ENCODE measurements at places on chromosomes 6 and 20.

DNA sequence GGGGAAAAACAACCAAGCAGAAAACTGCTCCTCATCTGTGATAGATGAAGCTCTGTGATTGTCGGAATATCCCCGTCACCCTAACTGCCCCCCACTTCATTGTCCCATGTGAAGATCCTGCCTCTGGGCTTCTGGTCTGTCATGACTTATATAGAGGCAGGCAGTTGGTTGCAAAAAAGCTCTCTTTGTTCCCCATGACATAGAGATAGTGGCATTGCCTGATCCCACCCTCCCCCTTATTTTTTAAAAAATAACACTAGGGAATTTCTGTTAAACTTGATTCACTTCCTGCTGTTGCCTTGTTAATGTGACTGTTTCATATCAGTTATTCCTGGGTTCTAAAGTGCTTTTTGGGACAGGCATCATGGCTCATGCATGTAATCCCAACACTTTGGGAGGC lies 203.1 kb downstream of the JARID2 start:
- no peak for DNase-seq

DNA sequence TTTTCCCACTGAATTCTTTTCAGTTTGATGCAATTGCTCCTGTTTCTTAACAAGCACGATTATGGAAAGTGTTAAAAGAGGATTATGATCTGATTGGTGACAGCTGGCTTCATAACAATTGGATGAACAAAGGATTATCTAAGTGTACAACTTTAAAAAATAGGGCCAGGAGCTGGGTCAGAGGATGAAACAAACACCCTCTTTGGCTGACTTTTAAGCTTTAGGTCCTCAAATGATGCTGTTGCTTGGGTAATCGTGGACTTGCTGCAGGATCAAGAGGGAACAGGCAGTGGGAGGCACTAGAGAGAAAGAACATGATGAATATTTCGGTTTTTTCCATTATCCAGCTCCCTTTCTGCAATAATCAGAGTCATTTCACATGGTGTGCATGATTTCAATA lies 35.5 kb upstream of the TMX4 start:
- no peak for DNase-seq

DNA sequence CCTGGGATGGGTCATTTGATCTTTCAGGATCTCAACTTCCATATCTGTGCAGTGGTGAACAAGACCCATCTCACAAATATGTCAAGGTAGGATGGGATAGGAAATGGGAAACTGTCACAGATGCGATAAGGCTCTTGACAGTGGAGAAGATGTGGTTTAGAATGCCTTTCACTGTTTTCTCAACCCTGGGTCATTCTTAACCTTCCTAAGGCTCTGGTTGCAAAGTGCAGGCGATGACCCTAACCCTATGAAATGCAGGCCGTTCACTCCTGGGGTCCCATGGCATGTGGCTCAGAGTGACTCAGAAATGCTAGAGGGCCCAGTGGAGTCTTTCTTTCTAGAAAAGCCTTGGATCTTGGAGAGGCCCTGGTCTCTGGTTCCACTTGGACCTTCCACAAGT lies 61.7 kb downstream of the FOXA2 start:
- no peak for DNase-seq

DNA sequence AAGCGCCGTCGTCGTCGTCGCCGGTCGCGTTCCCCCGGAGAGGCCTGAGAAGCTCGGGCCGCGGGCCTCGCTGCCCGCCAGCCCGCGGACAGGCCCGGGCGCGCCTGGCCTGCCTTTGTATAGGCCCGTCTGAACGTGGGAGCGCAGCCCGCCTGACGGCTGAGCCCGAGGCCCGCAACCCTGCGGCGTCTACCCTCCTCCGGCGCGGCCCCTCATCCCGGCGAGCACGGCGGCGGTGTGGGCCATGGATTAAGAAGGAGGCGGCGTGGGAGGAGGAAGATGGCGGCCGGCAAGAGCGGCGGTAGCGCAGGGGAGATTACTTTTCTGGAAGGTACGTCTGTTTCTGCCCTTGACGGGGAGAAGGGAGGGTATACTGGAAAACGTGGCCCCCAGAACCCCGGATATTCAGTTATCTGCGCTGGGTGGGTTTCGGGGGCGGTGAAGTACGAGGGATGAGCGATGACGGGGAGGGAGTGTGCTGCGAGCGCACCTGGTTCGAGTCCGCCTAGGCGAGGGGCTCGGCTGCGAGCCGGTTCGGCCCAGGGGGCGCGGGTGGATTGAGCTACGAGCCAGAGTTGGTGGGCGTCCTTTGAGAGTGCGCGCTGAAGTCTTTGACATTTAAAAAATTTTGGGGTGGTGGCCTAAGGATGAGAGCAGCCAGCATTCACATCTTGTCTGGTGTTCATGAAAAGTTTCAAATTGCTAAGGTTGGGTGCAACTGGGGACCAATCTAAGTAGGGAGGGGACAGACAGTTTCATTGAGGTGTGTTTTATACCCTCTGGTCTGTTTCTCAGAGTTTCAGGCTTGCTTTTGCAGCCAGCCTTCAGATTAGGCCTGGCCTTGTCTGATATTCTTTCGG lies 796 bp downstream of the SENP6 start:
- DNase-seq: peak; percentile 82

DNA sequence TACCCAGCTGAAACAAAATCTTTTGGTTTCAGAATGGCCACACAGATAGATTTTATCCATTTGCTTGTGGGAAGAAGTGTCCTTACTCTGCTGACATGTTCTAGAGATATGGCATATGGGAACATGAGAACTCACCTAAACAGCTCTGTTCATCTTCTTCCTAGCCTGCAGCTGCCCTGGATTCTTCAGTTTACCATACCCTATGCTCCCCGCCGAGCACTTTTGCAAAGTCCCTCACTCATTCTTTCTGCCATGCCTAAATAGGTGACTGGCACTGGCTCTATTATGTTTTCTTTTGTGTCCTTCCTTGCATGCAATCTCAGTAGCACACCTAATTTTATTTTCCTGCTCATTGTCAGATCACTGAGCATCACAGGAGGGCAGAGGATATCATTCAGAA lies 293.7 kb upstream of the RSPO3 start:
- no peak for DNase-seq

DNA sequence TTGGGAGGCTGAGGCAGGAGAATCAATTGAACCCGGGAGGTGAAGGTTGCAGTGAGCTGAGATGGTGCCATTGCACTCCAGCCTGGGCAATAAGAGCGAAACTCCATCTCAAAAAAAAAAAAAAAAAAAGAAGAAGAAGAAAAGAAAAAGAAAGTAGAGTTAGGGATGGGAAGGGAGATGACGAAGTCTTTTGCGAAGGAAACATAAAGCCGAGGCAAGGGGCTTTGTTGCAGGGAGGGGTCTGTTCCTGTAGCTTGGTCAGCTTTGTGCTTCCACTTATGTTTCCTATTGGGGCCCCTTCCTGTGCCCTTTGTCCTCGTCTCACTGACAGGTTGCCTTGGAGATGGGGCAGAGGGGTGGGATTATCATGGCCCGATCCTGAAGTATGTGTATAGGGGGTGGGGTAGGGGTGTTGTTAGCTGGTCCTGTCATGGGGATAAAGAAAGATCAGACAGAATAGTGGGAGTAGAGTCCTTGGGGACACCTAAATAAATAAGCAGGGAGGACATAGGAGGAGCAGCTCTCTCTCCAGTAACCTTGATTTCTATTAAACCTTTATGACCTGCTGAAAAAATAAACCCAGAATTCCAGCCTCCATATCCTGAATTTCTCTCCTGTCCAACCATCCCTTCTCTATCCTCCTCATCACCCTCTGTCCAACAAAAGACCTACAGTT lies 1.1 kb upstream of the CLIC1 start:
- DNase-seq: no peak

DNA sequence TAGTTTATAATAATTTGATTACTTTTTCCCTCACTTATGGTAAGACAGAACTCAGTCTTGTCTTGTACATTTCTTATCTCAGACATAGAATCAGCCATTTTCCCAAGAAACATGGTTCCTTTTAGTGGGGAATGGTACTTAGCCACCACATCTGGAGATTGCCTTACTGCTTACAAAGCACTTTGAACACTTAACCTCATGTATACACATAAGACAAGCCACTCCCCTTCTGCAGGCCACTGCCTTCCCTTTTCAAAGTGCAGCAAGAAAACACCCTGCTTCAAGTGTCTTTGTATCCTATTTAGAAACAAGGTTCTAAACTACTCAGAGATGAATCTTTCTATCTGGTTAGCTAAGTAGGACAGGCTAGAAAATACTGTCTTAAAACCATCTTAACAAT lies 159.2 kb downstream of the UBE3D start:
- no peak for DNase-seq

DNA sequence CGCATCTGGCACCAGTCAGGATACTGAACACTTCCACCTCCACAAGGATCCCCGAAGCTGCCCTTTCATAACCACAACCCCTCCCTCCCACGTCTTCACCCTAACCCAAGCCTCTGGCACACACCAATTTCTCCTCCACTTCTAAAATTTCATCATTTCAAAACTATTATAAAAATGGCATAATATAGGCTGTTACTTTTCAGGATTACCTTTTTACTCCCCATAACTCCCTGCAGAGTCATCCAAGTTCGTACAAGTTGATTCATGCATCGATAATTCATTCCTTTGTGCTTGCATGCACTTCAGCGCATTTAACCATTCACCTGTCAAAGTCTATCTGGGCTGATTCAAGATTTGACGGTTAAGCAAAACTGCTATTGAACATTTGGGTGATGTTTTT lies 30.6 kb upstream of the LY86 start:
- DNase-seq: no peak

GRCh38 chr20:58568126-58568482 lies 52.9 kb upstream of the APCDD1L start:
- DNase-seq: no peak

- DNase-seq: peak; percentile 1
Measured at GRCh38 chr20:8562356-8562755, 430.3 kb downstream of the PLCB1 start.

DNA sequence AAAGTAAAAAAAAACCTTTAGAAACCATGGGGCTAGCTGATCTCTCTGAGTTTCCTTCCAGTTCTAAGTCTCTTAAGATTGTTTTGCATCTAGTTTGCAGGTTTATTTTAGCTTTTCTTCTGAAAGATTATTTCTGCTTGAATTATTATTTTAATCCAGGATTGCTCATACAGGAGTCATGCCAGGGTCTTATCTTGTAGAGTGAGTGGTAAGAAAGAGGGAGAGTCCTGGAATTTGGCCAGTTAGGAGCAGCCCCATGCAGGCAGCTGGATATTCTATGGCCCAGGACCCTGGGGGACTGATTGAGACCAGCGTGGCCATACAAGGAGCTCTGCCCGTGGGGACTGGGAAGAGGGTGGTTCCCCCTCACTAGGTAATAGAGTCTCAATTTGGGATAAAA lies 178.9 kb upstream of the HEY2 start:
- DNase-seq: no peak

GRCh38 chr20:59071216-59071615 lies 28.6 kb upstream of the PRELID3B start:
- no peak for DNase-seq

DNA sequence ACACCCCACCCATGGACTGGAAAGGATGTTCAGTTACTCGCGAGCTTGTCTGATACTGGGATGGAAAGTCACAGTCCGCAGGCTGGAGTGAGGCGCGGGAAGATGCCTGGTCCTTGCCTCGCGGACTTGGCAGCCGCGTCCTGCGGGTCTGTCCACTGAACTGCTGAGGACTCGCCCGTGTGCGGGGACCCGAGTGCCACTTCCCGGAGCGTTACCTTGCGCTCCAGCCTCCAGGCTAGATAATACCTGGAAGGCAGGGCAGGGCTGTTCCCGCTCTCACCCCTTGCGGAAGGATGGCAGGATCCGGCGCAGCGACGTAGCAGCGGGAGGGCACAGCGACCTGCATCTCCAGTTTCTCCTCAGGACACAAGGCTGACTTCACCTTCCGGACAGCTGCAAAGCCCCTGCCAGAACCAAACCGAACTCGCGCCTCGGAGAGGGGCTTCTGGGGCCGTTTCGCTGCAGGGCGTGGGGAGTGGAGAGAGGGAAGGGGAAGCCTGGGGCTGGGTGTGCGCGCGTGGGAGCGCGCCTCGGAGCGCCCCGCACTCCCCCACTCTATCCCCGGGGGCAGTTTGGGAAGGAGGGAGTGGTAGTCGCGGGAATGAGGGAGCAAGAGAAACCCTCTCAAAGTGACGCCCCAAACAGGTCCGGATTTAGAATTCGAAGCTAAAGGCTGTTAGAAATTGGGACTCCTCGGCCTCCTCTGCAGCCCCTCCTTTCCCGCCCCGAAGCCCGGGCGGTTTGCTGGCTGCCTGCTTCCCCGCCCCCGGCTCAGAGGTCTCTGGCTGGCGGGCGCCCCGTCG lies at the start of gene KCNQ5:
KCNQ5 (plus strand) TSS at position 774 of the 803 bp plus-strand sequence.
- peak; percentile 5 for DNase-seq

- no peak for DNase-seq
Measured at GRCh38 chr20:43903953-43904826, 10.5 kb upstream of the TOX2 start.

DNA sequence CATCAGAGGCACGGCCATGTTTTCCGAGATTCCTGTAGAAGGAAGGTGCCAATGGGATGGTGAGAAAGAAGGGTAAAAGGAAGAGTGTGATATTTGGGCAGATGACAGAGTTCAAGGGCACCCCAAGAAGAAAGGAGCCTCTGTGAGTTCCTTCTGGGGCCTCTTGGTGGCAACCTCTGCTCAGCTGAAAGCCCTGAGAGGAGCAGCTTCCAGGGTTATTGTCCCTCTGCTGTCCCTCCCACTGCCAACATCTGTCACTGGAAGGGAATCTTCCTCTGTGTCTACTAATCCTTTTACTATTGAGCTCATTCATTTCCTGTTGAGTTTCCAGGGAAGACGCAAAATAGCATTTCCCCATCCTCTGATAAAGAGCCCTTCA lies 40.0 kb upstream of the KCNK16 start:
- no peak for DNase-seq

GRCh38 chr6:111646034-111646433 lies 40.4 kb upstream of the TRAF3IP2 start:
- no peak for DNase-seq

DNA sequence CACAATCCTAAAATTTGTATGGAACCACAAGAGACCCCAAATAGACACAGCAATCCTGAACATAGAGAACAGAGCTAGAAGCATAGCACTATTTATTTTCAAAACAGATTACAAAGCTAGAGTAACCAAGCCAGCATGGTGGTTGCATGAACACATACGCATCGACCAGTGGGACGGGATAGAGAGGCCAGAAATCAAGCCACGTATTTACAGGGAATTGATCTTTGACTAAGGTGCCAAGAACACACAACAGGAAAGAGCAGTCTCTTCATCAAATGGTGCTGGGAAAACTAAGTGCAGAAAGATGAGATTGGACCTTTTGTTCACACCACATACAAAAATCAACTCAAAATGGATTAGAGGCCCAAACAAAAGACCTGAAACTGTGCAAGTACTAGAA lies 21.1 kb downstream of the TTLL2 start:
- DNase-seq: no peak

GRCh38 chr20:33438481-33438880 lies 5.1 kb downstream of the SNTA1 start:
- DNase-seq: no peak

DNA sequence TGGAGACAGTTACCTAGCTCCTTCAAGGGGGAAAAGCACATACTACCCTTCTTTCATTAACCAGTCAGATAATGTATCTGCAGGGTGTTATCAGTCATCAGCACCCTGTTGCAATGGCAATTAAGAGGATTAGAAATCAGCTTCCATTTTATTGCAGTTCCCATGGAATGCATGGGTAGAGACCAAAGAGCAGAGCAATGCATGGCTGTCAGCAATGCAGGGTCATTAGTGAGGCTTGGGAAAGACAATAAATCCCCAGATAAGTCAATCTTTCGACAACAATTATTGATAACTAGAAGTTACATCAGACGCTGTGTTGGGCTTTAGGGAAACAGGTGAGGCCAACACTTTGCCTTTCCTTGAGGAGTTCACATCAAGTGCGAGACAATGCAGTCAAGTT lies 150.9 kb downstream of the MAFB start:
- no peak for DNase-seq
